ENCODE measurements at places on chromosomes 7 and 10.

- no peak for DNase-seq
Measured at GRCh38 chr7:112410092-112410491, 40.2 kb upstream of the IFRD1 start.

GRCh38 chr10:124239696-124240095, 146.3 kb upstream of the CHST15 start:
- no peak for DNase-seq

DNA sequence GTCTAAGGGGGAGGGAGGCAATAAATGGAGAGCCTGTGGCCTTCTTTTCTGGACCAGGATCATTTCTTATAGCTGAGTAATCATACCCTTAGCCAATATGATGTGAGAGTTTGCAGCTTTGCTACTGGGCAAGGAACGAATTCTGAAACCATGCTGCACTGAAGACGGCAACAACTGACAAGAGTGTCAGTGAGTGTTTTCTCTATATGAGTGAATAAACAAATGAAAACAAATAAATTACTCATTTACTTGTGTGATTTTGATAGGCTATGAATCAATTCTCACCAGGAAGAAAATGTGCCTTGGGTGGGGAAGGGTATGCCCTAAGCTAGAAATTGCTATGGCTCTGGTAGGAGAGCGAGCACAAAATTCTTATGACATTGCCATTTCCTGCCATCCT, 79.4 kb upstream of the LRRN3 start:
- no peak for DNase-seq

- peak; percentile 87 for DNase-seq
Measured at GRCh38 chr10:90871766-90872647, at the start of gene RPP30. Gene RPP30 (plus strand): TSS chr10:90871974. CDS start chr10:90871987, 13 bp downstream.

- no peak for DNase-seq
Measured at GRCh38 chr10:80281292-80281691, 8.2 kb downstream of the MAT1A start.

GRCh38 chr7:83876593-83876992, 227.7 kb upstream of the SEMA3E start:
- DNase-seq = no peak

All from activated naive CD4-positive, alpha-beta T cell treated with anti-CD3 and anti-CD28 coated beads, Interleukin-2, amount 50 U/mL, for 16 hours (primary cell).